ENCODE measurements at places on chromosomes 13 and 19. TPM values are rescaled to one million over a fixed set of nuclear protein-coding genes. Genes with fewer than 3 reads are reported as not detected.

SEMA6B gene
- polyA plus RNA-seq: 15.9 TPM

IGFL1 gene
- polyA plus RNA-seq: not detected

ZNF845 gene
- 2.3 TPM for polyA plus RNA-seq

FCHO1 gene
- 0.98 TPM for polyA plus RNA-seq

CPB2 gene
- polyA plus RNA-seq: not detected

PLK5 gene
- polyA plus RNA-seq: 1.0 TPM

TGFB1 gene
- polyA plus RNA-seq: 37.9 TPM

NTF4 gene
- polyA plus RNA-seq: not detected

ADAMTSL5 gene
- 0.79 TPM for polyA plus RNA-seq

ZNF416 gene
- polyA plus RNA-seq: 2.3 TPM

ZNF222 gene
- polyA plus RNA-seq: 4.5 TPM

ZNF607 gene
- 3.7 TPM for polyA plus RNA-seq

NALCN gene
- 2.2 TPM for polyA plus RNA-seq

SIGLEC9 gene
- polyA plus RNA-seq: 7.6 TPM

COX7A1 gene
- 187 TPM for polyA plus RNA-seq

CNN1 gene
- polyA plus RNA-seq: 40.9 TPM

ZNF737 gene
- 2.0 TPM for polyA plus RNA-seq

SHISA2 gene
- 0.13 TPM for polyA plus RNA-seq

PEX11G gene
- polyA plus RNA-seq: 24.5 TPM

ZNF223 gene
- polyA plus RNA-seq: 4.9 TPM

ELF1 gene
- polyA plus RNA-seq: 10.4 TPM

TUBA3C gene
- not detected for polyA plus RNA-seq

INSL3 gene
- 0.40 TPM for polyA plus RNA-seq

STOML3 gene
- not detected for polyA plus RNA-seq

DAND5 gene
- polyA plus RNA-seq: 0.34 TPM

RELB gene
- 3.9 TPM for polyA plus RNA-seq

FBXO27 gene
- 2.0 TPM for polyA plus RNA-seq

CARD8 gene
- 48.3 TPM for polyA plus RNA-seq

ATXN8OS gene
- not detected for polyA plus RNA-seq

KCTD15 gene
- polyA plus RNA-seq: 16.4 TPM

EDNRB gene
- 54.3 TPM for polyA plus RNA-seq

NXNL1 gene
- polyA plus RNA-seq: not detected

ZNF473 gene
- polyA plus RNA-seq: 13.2 TPM

RAP2A gene
- polyA plus RNA-seq: 3.6 TPM

URAD gene
- polyA plus RNA-seq: not detected

MTUS2 gene
- 0.18 TPM for polyA plus RNA-seq

ACTMAP gene
- polyA plus RNA-seq: 7.9 TPM

SERTAD1 gene
- polyA plus RNA-seq: 1.7 TPM

ZNF616 gene
- 42.8 TPM for polyA plus RNA-seq

AP2S1 gene
- 99.3 TPM for polyA plus RNA-seq

METTL21C gene
- polyA plus RNA-seq: not detected

DHDH gene
- 0.27 TPM for polyA plus RNA-seq

CLDN10 gene
- not detected for polyA plus RNA-seq

TNNT1 gene
- 2.5 TPM for polyA plus RNA-seq

SMAD9 gene
- polyA plus RNA-seq: 2.3 TPM

LILRB3 gene
- 2.8 TPM for polyA plus RNA-seq

ANGPTL8 gene
- not detected for polyA plus RNA-seq

FDX2 gene
- 26.6 TPM for polyA plus RNA-seq

SIGLEC14 gene
- 1.2 TPM for polyA plus RNA-seq

ASPDH gene
- 30.5 TPM for polyA plus RNA-seq

ZNF614 gene
- 3.3 TPM for polyA plus RNA-seq

ZNF320 gene
- polyA plus RNA-seq: 4.0 TPM

Measured in adrenal gland (tissue), 19 donors.